Fibroblast of skin of scalp (primary cell): ENCODE measurements at places on chromosomes 11 and 22.

DNA sequence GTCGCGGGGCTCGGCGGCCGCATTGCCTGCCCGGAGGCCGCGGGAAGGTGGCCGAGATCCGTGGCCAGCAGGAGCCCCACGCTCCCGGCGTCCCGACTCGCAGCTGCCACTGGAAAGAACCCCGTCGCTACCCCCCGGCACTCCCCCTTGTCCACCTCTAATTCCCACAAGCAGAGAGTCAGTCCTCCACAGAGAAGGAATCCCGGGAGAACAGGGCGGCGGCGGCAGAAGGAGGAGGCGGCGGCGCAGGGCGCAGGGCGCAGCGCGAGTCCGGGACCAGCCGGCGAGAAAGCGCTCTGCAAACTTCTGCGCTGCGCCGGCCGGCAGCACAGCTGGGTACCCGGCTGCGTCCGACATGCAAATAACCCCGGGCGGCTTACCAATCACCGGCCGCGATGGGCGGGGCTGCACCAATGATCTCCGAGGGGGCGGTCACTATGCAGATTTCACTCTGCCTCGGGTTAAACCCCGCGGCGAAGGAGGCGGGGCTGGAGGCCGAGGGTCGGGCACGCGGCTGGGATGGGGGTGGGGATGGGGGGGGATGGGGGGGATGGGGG is at the start of gene ABTB2:
ABTB2 (minus strand) TSS at position 310 of the 557 bp plus-strand sequence.
- DNase-seq = peak; percentile 98

DNA sequence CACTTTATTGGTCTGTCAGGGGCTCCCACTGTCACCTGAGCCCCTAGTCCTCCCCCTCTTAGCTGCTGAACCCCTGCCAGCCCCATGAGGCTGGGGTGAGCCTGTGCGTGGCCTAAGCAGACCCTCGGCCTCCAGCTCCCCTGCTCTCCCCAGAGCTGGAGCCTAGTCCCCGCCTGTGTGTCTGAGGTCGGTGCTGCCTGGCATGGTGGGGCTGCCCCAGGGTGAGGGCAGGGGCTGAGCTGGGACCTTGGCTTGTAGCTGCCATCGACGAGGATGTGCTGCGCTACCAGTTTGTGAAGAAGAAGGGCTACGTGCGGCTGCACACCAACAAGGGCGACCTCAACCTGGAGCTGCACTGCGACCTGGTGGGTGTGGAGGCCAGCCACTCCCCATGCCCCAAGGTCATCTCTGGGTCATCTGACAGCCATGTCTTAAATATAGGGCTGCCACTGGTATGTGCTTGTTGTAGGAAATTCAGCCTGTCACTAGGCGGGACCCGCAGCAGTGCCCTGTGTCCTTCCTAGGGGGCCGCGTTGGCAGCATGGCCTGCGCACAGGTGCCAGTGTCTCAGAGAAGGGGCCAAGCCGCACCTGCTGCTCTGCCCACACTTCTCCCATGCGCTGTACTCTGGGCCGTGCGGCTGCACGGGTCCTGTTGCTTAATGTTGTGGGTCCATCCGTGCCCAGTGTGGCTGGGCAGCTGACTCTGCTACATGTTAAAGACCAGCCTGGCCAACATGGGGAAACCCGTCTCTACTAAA is 21.0 kb downstream of the PPIL2 start:
- no peak for DNase-seq

GRCh38 chr11:78784321-78785061 is 209.8 kb upstream of the NARS2 start:
- DNase-seq = peak; percentile 78

GRCh38 chr22:37940698-37941376 is 12.6 kb downstream of the C22orf23 start:
- no peak for DNase-seq

DNA sequence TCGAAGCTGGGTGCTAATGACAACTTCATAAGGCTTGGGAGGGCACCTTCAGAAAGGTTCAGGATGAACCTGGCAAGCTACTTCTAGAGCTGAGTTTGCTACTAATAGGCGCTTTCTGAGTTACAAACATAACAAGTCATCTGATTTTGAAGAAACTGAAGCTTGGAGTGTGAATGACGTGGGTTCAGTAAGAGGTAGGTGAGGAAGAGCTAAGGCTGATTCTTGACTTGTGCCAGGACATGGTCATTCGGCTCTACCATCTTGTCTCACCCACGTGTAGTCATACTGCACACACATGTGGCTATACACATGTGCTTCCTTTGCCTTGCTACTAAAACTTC is 56.4 kb downstream of the SWAP70 start:
- no peak for DNase-seq

DNA sequence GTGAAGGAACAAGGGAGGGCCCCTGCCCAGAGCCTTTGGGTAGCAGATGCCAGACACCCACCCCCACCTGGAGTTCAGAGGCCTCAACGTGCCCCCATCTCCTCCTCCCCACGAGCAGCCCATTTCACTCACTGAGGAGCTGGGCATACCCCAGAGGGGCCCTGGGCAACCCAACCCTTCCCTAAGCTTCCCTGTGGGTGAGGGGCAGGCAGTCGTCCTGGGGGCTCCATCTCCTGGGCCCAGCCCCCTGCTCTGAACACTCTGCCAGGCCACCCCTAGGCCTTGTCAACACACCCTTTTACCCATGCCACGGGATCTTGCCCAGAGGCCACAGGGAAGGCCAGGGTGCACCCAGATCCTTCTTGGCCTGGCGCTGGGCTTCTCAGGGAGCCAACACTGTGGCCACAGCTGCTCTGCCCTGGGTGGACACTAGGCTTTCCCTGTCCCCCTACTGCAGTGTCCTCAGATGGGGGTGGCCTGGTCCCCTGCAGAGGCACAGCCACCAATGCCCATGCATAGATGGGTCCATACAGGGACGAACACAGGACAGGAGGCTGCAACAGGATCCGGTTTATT is 3.4 kb downstream of the SLC25A1 start:
- DNase-seq = no peak

GRCh38 chr22:19932367-19933206 is 9.0 kb upstream of the COMT start:
- DNase-seq = no peak

DNA sequence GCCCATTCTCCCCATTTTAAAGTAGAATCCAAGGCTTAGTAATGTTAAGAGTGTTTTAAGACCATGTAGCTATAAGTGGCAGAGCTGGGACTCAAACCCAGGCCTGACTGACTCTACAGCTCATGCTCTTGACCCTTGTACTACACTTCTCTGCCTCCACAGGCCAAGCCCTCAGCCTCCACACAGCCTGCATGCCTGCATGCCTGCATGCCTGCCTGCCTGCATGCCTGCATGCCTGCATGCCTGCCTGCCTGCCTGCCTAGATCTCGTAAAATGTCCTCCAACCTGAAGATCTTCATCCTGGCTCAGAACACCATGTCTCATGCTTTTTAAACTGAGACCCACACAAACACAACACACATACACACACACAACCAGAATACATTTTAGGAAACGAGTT is 18.6 kb downstream of the TBC1D10A start:
- DNase-seq = no peak
